Gastrocnemius medialis (tissue), 4 donors: ENCODE measurements at places on chromosomes 16 and 17. TPM values are rescaled to one million over a fixed set of nuclear protein-coding genes. Genes with fewer than 3 reads are reported as not detected.

ABCC12 gene
- total RNA-seq, result not detected

CDH11 gene
- 8.1 TPM for total RNA-seq

STH gene
- total RNA-seq, result not detected

MEIOB gene
- not detected for total RNA-seq

TEX19 gene
- 0.40 TPM for total RNA-seq

CSH2 gene
- not detected for total RNA-seq

CX3CL1 gene
- 15.7 TPM for total RNA-seq

GTF3C1 gene
- 58.1 TPM for total RNA-seq

PLCG2 gene
- 3.0 TPM for total RNA-seq

PRSS33 gene
- not detected for total RNA-seq
